A549 treated with CpdA at 1 μM for 4 hours (cell line): ENCODE measurements at places on chromosomes 6 and 20. TPM values are rescaled to one million over a fixed set of nuclear protein-coding genes. Genes with fewer than 3 reads are reported as not detected.

Gene FKBP1C
- 1.7 to 2.7 TPM (median 1.9 TPM) in 5 replicates for total RNA-seq

Gene IRAK1BP1
- total RNA-seq: 0.61 to 0.76 TPM (median 0.71 TPM) in 5 replicates

Gene GSTA2
- total RNA-seq: not detected in 5 replicates

Gene LATS1
- 5.8 to 7.6 TPM (median 7.5 TPM) in 5 replicates for total RNA-seq

Gene DEFB113
- not detected in 5 replicates for total RNA-seq

Gene MLN
- not detected in 5 replicates for total RNA-seq

Gene CPXM1
- total RNA-seq: not detected in 5 replicates

Gene RIPPLY2
- total RNA-seq: 0.34 to 1.5 TPM (median 0.37 TPM) in 5 replicates

Gene OTOR
- total RNA-seq: not detected in 5 replicates

Gene ERGIC3
- total RNA-seq: 219 to 253 TPM (median 244 TPM) in 5 replicates

Gene B3GALT4
- 0.38 to 0.72 TPM (median 0.55 TPM) in 5 replicates for total RNA-seq

Gene CPNE5
- 0.08 to 0.22 TPM (median 0.12 TPM) in 4 of 5 replicates, not detected in the other for total RNA-seq

Gene EYS
- 0.08 to 0.14 TPM in 2 of 5 replicates, not detected in the others for total RNA-seq

Gene ADAT2
- 2.9 to 4.4 TPM (median 3.8 TPM) in 5 replicates for total RNA-seq

Gene OR12D3
- total RNA-seq: not detected in 5 replicates

Gene CST8
- total RNA-seq: not detected in 5 replicates

Gene GCNT2
- 6.4 to 11.2 TPM (median 7.1 TPM) in 5 replicates for total RNA-seq

Gene BTNL2
- total RNA-seq: not detected in 5 replicates

Gene SAMD3
- total RNA-seq: not detected in 5 replicates

Gene MARCKS
- total RNA-seq: 15.6 to 26.2 TPM (median 20.5 TPM) in 5 replicates

Gene LAMA5
- total RNA-seq: 251 to 434 TPM (median 357 TPM) in 5 replicates

Gene SLC17A3
- total RNA-seq: 0.95 to 1.5 TPM (median 1.2 TPM) in 5 replicates

Gene CD109
- total RNA-seq: 21.3 to 37.3 TPM (median 29.2 TPM) in 5 replicates

Gene SLC29A1
- total RNA-seq: 41.4 to 55.8 TPM (median 55.0 TPM) in 5 replicates

Gene SNPH
- 4.0 to 5.6 TPM (median 4.5 TPM) in 5 replicates for total RNA-seq

Gene SOBP
- total RNA-seq: 0.93 to 1.2 TPM (median 1.1 TPM) in 5 replicates

Gene DPPA5
- total RNA-seq: not detected in 5 replicates

Gene HECA
- total RNA-seq: 1.3 to 2.3 TPM (median 1.9 TPM) in 5 replicates

Gene COL9A1
- total RNA-seq: 0.07 to 0.09 TPM in 2 of 5 replicates, not detected in the others

Gene RCAN2
- total RNA-seq: not detected in 5 replicates

Gene ZC3H12D
- total RNA-seq: 0.10 to 0.21 TPM (median 0.14 TPM) in 5 replicates

Gene RSPH4A
- total RNA-seq: 0.09 to 0.29 TPM (median 0.23 TPM) in 5 replicates

Gene ALDH5A1
- 6.8 to 8.3 TPM (median 7.6 TPM) in 5 replicates for total RNA-seq
